ENCODE measurements at places on chromosomes 6 and 20.

- no peak for DNase-seq
Observed at GRCh38 chr6:109799664-109800063, 108.6 kb downstream of the FIG4 start.

GRCh38 chr20:61599061-61599531 is 347.0 kb downstream of the CDH4 start:
- no peak for DNase-seq

DNA sequence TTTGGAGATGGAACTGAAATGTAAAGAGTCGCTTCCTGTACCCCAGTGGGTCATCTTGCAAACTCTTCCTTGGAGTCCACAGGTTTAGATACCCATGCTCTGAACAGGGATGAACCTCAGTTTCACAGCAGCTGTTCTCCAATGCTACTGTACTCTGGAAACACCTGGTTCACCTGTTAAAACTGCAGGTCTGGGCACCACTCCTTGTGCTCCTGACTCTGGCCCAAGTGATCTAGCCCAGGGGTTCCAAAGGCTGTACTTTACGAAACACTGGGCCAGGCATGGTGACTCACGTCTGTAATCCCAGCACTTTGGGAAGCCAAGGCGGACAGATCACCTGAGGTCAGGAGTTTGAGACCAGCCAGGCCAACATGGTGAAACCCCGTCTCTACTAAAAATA is 102.1 kb downstream of the ATP9A start:
- DNase-seq, result no peak

DNA sequence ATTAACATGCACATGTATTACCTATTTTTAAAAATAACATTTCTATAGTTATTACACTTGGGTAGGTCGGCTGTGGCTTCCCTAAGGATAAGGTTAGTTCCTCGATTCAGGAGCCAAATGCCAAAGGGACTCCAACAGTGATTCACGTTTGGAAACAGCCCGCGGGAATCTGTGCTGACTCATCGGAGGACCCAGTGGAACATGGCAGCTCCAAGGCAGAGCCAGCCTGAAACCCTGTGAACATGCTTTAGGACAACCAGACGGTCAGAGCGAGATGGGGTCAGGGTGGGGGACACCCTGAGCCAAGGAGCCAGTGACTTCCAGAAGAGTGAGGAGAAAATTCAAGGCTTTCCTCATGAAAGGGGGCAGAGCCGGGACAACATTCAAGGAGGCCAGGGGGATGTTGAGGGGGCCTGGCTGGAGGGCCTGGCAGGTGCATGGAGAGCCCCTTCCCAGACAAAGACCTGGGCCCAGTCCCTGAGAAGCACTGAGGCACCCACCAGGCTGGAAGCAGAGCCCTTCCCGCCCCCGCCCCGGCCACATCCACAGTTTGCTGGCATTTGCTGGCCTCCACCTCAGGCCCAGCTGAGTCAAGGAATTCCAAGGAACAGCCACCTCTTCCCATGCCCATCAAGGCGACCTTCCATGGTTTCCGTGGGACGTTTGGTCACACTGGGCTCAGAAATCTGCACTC is 133.2 kb downstream of the SNX5 start:
- no peak for DNase-seq

DNA sequence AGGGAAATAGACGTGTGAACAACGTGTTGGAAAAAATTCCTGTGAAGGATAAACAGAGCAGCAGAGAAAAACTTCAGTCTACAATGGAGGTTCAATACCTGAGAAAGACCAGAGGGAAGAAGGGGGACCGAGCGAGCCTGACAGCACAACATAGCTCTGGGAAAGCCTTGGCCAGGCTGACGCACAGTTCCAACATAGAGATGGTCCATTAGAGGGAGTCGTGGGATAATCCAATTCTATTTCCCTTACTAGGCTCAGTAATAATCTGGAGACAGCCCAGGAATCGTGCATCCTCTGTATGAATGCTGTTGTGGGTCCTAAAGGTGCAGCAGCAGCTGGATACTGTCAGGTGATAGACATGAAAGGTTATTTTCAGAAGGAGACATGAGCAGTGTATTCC is 370.8 kb upstream of the BTBD3 start:
- no peak for DNase-seq

- no peak for DNase-seq
Observed at GRCh38 chr6:160973311-160974250, 18.0 kb upstream of the MAP3K4 start.

- peak; percentile 7 for DNase-seq
Observed at GRCh38 chr6:4133941-4134838, 1.2 kb downstream of the ECI2 start.

DNA sequence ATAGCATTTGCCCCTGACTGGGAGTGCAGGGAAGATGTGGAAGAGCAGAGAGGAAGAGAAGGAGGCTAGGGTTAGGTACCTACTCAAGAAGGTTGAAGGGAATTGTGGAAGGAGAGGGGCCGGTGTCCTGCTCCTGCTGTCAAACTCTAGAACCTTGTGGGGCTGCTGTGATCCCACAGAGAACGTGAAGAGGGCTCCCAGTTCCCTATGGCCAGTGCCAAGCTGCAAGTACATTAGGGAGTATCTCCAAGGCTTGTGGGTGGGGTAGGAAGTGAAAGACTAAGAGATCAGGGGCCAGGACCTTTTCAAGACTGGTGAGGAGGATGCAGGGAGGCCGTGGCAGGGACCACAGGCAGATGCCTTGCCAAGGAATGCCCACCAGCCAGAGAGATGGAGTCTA is 263.4 kb downstream of the CDH26 start:
- DNase-seq, result no peak

DNA sequence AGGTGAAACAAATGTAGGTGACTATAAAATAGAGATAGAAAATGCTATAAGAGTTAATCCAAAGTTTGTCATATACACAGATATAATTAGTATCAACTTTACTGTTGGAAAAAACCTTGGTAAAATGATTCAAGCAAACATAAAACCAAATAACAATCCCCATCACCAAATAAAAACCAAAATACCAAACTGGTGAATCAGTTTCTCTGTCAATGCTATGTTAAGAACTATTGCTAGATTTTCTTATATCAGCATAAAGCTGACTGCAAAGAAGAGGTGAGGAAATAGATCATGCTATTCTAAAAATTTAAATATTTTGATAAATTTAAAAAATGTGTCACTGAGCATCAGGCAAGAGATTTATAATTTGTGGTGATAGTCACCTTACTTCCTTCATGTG is 658.4 kb downstream of the PHF3 start:
- DNase-seq, result no peak

GRCh38 chr6:38057994-38058393 is 238.5 kb downstream of the ZFAND3 start:
- peak; percentile 9 for DNase-seq

- no peak for DNase-seq
Observed at GRCh38 chr6:143187238-143187923, 126.7 kb downstream of the AIG1 start.

- no peak for DNase-seq
Observed at GRCh38 chr6:56652231-56652630, 9.5 kb upstream of the DST start.

DNA sequence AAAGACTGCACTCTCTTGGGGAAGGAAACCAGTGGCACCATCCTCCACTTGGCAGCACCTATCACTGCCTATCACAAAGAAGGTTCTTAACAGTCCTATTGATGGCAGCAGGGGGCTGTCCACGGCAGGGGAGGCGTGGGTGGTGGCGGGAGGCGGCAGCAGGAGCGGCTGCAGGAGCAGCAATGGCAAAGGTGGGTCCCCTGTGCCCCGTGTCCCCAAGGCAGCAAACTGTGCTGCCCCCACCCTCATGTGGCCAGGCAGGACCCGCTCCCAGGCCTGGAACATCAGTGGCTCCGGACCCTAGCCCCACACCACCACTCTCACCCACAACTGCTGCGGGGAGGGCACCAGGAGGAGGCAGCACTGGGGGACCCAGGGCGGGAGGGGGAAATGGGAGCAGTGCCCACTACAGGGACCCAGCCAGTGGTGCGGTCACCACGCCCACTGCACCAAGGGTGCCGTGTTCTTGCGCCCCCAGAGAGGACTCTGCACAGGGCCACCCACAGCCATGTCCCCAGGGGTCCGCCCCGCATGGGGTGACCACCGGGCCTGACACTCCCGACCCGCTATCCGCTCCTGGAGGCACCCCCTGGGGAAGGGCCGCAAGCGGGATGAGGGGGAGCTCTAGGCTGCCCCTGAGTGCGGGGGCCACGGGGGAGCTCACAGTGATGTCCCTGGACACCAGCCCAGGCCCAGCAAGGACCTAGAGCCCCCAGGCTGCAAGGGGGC is 54.6 kb downstream of the GMDS start:
- no peak for DNase-seq

DNA sequence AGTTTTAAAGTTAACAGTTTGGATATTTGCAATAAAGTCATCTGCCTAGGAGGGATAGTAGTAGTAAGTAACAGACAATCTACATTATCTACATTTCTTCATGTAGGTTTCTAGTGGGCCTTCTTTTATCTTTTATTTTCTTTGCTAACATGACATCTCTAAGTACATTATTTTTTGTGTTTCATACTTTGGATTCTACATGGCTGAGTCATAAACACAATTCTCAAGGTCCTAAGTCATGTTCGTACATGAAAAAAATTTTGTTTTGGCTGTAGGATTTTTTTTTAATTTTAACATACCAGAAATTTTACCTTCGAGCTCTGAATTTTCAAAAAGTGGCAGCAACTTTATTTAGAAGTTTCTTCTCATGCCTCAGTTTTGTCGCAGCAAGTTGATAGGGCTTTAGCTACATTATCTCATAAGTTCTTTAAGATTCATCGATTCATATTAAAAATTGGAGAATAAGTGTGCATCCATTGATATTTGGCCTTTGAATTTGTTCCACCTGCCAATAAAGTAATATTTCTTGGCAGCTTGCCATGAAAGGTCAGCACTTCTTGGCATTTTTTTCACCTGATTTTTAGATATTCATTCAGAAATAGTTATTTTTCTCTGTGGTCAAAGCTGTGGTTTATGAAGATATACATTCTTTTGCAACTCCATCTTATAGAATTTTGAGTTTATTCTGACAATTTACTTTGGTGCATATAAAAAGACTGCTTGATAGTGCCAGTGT is 146.2 kb downstream of the GRIK2 start:
- DNase-seq, result no peak

- DNase-seq, result no peak
Observed at GRCh38 chr6:6586671-6587526, 1.6 kb upstream of the LY86 start.

GRCh38 chr20:61957961-61958715 is 107.5 kb downstream of the TAF4 start:
- DNase-seq, result no peak

- no peak for DNase-seq
Observed at GRCh38 chr6:159633196-159633595, 59.8 kb downstream of the SOD2 start.

DNA sequence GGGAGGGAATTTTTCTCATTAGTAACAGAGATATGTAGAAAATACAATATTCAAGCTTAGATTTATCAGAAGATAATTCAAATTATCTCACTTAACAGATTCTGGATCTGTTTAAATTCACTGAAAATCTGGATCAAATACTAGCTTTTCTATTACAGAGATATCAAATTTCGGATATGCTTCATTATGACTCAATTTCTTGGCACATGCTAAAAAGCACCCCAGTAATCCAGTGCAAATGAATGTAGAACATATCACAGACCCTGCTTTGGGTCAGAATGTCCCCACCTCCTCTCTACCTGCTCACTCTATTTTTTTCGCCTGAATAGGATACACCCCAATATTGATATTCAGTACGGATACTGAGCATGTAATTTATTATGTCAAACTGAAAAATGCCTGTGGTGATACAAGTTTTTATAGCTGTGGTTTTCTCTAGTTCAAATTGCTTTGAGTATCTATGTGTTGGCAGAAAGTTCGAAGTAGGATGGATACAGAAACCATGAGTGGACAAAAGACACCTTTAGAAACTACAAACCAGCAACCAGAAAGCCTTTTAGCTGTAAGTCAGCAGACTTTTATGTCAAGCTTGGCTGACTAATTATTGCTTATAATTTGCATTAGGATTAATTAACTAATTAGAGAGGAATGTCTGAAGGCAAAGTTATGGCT is 290.0 kb downstream of the TFAP2B start:
- DNase-seq, result no peak

- DNase-seq, result no peak
Observed at GRCh38 chr6:35310265-35310831, 12.7 kb downstream of the DEF6 start.

- DNase-seq, result no peak
Observed at GRCh38 chr6:56864171-56864616, 90.7 kb upstream of the BEND6 start.

- no peak for DNase-seq
Observed at GRCh38 chr6:164749221-164750064, 560.0 kb downstream of the C6orf118 start.

GRCh38 chr6:165298402-165298801 is 11.0 kb downstream of the C6orf118 start:
- DNase-seq, result no peak

DNA sequence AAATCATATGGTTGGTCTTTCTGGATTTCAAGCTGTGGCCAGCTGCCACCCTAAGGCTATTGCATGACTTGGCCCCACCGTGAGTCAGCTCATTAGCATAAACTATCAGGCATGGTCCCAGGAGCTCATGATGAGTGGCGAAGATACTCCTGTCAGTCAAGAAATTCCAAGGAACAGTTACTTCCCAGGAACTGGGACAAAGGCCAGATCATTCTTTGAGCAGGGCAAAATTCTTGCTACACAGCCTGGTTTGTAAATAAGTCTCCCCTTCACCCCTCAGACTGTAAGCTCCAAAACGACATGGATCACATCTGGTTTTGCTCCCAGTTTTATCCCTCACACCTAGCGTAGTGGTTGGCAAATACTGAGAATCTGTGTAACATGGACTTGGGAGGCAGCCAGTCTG is 33.0 kb upstream of the KIAA1586 start:
- DNase-seq, result no peak

- no peak for DNase-seq
Observed at GRCh38 chr6:170423030-170423429, 116.5 kb downstream of the FAM120B start.

DNA sequence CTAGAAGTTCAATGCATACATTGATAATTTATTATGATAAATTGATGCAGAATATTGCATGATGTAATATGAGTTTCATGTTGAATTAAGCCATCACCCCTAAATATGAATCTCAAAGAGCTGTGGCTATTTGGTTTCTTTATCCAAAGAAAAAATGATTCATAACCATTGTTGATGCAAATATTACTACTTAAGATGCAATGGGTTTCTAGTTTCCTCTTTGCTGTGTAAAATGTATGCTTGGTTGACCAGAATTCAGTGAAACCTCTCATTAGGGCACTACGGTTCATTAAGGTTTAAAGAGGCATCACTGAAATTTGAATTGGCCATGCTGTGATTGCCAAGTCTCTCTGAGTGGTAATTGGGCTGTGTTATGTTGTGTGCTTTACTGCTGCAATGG is 492.5 kb upstream of the FLRT3 start:
- no peak for DNase-seq

GRCh38 chr6:33995309-33996119 is 150.4 kb downstream of the GRM4 start:
- no peak for DNase-seq

GRCh38 chr20:32631933-32632460 is 41.7 kb downstream of the C20orf203 start:
- DNase-seq, result no peak

- DNase-seq, result no peak
Observed at GRCh38 chr6:155244434-155244833, 19.4 kb upstream of the CLDN20 start.

- DNase-seq, result no peak
Observed at GRCh38 chr6:134057478-134057877, 5.1 kb upstream of the SLC2A12 start.

- DNase-seq, result peak; percentile 34
Observed at GRCh38 chr6:27752038-27752885, 159.9 kb downstream of the OR2B2 start.

Data from activated gamma-delta T cell treated with Interleukin-2 at 50 U/mL for 16 hours (primary cell).